Lung microvascular endothelial cell (primary cell): ENCODE measurements at places on chromosomes 16 and 17.

GRCh38 chr16:87535855-87536794 lies 43.3 kb upstream of the ZCCHC14 start:
- DNase-seq: no peak

GRCh38 chr17:7959503-7960253 lies 27.7 kb downstream of the CNTROB start:
- DNase-seq: no peak

GRCh38 chr17:75776386-75777295 lies 8.0 kb upstream of the UNK start:
- no peak for DNase-seq

GRCh38 chr16:79081297-79082066 lies 519.1 kb downstream of the MAF start:
- DNase-seq: no peak

GRCh38 chr16:17777408-17777863 lies 306.7 kb upstream of the XYLT1 start:
- peak; percentile 19 for DNase-seq

GRCh38 chr17:82053556-82054263 lies 2.0 kb downstream of the GPS1 start:
- no peak for DNase-seq
